NCI-H526 treated with DMSO at 0.1 percent for 48 hours (cell line): ENCODE measurements at places on chromosomes 5 and 9.
A peak's percentile ranks its signal among the peaks of the same experiment; 100 is the strongest.

GRCh38 chr5:169934990-169935389 lies 45.3 kb downstream of the INSYN2B start:
- no peak for DNase-seq

- no peak for DNase-seq
Measured at GRCh38 chr5:31770998-31771397, 132.1 kb downstream of the PDZD2 start.

DNA sequence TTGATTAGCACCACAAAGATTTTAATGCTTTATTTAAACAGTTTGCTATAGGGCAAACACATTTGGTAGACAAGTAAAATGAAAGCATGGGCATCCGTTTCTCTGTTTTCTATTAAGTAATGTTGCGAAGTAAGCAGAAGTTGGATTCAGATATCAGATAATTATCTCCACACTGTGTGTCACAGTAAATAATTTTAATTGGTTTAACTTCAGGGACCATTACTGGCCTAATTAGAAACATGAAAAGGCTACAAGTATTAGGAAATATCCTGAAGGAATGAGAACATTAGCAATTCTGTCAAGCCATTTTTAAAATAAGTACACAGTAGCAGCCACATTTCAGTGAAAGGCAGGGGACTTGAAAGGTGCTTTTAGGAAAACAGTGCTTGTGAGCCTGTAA lies 975.4 kb downstream of the NR2F1-AS1 start:
- DNase-seq = no peak

- no peak for DNase-seq
Measured at GRCh38 chr5:137622850-137623249, 113.0 kb downstream of the KLHL3 start.

GRCh38 chr9:129068990-129069861 lies 11.7 kb upstream of the DOLPP1 start:
- peak; percentile 24 for DNase-seq

- DNase-seq = no peak
Measured at GRCh38 chr5:123261752-123262151, 161.5 kb downstream of the CEP120 start.

DNA sequence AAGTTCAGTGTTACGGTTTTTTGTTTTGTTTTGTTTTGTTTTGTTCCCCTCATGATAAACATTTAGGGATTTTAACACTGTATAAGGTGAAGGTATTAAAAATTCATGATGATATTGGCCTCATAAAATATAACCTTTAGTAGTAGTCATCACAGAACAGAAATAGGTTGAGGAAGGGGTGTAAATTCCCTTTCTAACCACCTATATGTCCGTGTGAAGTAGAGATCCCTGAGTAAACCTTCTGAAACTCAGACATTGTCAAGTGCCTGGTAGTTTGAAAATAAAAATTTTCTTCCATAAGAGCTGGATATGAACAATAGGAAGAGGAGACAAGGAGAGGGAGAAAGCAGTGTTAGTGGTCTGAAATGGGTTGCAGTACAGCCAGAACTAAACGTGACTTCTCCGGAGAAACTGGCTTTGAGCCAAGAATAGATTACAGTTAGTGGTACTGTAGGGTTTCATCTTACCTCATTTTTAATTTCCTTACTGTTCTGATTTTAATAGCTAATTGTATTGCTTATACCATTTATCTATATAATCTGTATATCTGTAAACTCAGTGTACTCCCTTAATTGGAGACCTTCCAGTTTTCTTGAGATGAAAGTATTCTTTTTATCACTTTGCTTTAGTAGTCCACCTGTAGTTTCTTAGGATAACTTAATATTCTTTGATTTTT lies 18.3 kb downstream of the UGCG start:
- DNase-seq = no peak

DNA sequence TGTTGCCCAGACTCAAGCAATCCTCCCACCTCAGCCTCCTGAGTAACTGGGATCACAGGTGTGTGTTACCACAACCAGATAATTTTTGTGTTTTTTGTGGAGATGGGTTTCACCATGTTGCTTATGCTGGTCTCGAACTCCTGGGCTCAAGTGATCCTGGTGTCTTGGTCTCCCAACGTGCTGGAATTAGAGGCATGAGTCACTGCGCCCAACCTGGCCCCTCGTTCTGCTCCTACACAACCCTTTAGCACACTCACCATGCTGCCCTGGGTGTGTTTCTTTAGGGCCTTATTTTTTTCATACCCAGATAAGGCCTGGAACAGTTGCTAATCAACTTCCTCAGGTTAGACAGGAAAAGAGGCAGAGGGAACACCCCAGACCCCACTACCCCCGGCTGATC lies 2.6 kb downstream of the PDZD2 start:
- DNase-seq = no peak

- DNase-seq = no peak
Measured at GRCh38 chr5:194603-195209, 3.4 kb downstream of the LRRC14B start.

DNA sequence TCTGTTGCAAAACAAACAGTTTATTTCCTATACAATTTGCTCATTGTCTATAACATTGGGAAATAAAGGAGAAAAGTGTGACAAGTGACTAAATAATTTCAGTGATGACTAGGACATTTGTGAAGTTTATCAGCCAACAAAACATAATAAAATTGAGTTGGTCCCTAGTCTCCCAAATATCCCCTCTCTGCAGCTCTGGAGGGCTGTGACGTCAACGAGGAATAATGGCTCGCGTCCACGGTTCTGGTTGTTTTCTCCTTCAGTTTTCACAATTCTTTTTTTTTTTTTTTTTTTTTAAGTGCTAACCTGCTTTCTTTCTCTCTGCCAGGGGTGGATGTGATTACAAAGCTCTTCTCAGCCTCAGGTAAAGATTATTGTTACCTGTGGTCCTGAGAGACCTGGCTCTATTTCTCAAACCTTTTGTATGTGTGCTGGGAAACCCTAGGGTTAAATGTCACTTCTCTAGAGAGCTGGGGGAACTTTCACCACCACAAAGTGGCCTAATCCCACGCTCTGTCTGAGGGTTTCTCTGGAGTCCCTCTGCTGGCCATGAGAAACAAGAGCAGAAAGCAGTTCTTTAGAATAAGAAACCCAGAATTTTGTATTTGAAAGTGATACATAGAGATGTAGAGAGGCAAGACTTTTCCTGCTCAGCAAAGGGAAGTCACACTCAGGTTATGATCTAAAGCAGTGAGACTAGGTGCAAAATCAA lies 36.2 kb upstream of the ANKRD55 start:
- no peak for DNase-seq

DNA sequence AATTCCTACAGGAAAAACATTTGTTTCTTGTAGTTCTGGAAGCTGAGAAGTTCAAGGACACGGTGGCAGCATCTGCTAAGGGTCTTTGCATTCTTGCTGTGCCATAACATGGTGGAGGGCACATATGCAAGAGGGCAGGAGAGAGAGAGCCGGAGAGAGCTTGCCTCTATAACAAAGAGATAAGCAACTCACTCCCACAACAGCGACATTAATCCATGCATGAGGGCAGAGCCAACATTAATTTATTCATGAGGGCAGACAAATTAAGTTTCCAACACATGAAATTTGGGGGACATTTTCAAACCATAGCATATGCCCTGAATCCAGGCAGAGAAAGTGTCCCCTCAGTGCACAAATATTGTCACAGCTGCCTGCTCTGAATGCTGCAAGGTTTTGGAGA lies 4.4 kb upstream of the GTF3C5 start:
- DNase-seq = no peak

DNA sequence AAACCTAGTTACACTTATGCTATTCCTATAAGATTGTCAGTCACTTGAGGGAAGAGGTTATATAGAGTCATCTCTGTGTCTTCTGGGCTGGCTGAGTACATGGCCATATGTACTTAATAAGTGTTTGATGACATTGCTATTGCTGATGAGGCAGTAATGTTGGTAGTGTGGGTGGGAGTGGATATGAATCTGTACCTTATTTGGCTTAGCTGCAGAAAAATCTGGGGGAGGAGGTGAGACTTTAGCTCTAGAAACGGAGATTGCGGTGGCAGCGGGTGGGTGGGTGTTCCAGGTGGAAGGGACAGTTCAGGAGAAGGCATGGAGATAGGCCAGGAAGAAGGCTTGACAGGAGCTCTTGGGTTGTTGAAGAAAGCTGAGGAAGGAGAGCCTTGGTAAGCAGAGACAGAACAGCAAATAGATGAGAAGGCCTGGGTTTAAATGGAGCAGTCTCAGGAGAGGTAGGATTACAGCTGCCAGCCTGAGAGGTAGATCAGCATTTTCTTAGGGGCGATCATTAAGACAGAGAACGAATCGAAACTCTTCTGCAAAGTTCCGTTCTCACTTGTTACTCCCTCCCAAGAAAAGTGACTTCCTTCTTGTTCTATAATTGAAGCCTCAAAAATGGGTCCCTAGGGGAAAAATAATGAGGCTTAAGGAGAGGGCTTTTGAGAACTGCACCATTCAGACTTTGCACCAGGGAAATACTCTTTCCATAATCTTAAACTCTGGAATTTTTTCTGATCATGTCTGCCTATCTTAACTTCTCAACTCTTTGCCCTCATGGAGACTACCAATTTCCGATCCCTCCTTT lies 160.5 kb downstream of the UNC13B start:
- DNase-seq = no peak

- DNase-seq = no peak
Measured at GRCh38 chr9:123127512-123128075, 94.1 kb downstream of the GPR21 start.

DNA sequence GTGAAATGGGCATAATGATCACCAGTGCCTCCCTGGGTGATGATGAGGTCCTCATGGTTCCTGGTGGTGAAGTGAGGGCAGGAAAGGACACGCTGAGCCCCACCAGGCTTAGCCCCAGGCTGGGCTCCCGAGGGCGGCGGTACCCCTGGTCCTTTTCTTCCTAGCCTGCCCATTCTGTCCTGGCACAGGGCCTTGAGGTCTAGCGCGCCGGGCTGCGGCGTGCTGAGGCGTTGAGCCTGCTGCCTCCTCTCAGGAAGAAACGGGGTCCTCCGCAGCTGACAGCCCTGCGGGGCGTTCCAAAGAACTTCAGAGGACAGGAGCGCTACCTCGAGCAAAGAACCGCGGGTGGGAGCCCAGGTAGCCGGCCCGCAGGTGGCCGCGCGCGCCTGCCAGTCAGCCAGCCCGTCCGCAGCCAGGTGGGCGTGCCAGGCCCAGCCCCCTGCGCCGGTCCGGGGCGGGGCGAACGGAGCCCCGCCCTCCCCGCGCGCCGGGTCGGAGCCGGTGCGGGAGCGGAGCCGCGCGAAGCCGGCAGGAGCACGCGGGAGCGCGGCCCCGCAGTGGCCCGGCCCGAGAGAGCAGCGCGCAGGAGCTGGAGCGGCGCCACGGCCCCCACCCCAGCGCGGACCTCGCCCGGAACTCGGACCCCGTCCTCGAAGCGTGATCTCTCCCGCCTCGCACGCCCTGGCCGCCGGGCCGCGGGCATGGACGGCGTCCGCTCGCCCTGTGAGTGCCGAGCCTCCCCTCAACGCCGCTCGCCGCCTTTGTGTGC lies at the start of gene WNK2:
Gene WNK2 (plus strand): TSS at position 477 of the 769 bp plus-strand sequence. CDS start 791 bp downstream, outside the sequence.
- peak; percentile 8 for DNase-seq

DNA sequence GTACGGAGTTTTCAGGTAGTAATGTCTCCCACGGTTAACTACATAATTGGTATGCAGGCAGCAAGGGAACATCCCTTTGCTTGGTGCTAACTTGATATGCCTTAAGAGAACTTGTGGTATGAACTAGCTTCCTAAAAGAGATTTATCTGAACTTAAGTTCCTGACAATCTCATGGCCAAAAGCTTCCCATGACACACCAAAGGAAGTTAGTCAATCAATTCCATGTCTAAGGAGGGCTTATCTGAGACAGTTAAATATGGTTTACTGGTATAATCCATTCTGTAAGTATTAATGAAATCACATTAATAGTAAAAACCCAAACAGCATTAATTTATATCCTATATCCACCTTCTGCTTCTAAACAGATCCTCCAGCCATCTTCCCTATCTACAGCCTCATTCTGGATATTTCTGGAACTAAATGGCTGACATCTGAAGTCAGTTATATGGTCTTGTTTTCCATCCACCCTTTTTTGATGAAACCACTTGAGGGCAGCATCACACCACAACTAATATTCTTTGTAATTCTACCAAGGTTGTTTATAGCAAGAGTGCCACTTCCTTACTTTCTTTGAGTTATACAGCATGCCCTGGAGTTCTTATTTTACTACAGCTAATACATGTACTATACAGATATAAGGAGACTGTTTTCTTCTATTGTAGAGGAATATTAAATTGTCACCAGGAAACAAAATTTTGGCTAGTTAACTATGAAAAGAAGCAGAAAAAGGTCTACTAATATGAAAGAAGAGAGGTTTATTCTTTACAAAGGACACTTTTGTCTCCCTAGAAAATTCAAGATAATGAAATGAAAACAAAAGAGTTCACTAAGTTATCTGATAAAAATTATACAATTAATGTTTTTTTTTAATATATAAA lies 34.7 kb downstream of the SHOC1 start:
- peak; percentile 43 for DNase-seq

DNA sequence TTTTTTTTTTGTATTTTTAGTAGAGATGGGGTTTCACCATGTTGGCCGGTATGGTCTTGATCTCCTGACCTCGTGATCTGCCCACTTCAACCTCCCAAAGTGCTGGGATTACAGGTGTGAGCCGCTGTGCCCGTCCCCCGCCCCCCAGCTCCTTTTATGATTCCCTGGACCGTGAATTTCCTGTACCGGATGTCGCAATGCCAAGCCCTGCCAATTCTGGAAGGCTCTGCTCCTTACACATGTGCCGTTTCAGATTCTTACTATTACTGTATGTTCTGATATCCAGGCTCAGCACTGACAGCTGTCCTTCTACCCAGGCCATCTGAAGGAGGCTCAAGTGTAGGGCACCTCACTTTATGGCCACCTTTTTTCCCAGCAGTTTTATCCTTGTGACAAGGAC lies 100.1 kb downstream of the PLCXD3 start:
- DNase-seq = no peak

GRCh38 chr5:98110282-98110691 lies 663.2 kb upstream of the RGMB start:
- no peak for DNase-seq

DNA sequence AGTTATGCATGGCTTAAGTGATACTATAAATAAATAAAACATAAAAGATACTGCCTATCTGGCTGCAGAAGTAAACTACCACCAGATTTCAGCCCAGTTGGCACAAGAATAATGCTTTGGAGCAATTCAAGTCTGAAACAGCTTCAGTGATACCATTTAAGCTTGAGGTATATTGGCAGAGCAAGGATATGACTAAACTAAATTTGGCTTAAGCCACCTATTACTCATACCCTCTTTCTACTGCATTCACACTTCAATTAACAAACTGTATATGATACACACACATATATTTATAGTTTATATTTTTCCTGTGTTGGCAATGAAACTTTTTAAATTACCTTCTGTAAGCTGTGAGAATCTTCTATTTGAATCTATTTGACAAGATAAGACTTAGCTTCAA lies 431.9 kb downstream of the ANXA1 start:
- no peak for DNase-seq

GRCh38 chr9:130159915-130160670 lies 12.1 kb upstream of the NCS1 start:
- no peak for DNase-seq

- DNase-seq = no peak
Measured at GRCh38 chr9:136044971-136045594, 50.0 kb downstream of the NACC2 start.

- DNase-seq = no peak
Measured at GRCh38 chr9:6620353-6620752, 25.2 kb downstream of the GLDC start.
